ENCODE measurements at places on chromosomes 7 and 10.

DNA sequence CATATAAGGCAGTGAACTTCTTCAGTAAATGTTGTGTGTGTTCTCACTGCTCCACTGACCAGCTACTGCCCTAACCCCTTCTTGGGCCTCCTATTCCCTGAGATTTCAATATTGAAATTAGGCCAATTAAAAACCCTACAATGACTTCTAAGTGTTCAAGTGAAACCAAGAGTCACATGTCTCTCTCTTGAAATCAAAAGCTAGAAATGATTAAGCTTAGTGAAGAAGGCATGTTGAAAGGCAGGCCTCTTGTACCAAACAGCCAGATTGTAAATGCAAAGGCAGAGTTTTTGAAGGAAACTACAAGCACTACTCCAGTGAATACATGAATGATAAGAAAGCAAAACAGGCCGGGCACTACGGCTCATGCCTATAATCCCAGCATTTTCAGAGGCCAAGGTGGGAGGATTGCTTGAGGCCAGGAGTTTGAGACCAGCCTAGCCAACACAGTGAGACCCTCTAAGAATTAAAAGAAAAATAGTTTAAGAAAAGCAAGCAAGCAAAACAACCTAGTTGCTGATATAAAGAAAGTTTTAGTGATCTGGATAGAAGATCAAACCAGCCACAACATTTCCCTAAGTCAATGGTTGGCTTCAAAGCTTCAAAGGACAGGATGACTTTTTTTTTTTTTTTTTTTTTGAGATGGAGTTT is 22.3 kb downstream of the BRAF start:
- DNase-seq, result no peak

- no peak for DNase-seq
These were observed 358.5 kb downstream of the TFEC start for GRCh38 chr7:115672024-115672423.

- no peak for DNase-seq
These were observed 229.6 kb downstream of the TMEM26 start for GRCh38 chr10:61223576-61223975.

- DNase-seq, result no peak
These were observed 354.0 kb downstream of the PHF14 start for GRCh38 chr7:11327633-11328032.

GRCh38 chr10:78249690-78250089 is 216.0 kb downstream of the RPS24 start:
- no peak for DNase-seq

DNA sequence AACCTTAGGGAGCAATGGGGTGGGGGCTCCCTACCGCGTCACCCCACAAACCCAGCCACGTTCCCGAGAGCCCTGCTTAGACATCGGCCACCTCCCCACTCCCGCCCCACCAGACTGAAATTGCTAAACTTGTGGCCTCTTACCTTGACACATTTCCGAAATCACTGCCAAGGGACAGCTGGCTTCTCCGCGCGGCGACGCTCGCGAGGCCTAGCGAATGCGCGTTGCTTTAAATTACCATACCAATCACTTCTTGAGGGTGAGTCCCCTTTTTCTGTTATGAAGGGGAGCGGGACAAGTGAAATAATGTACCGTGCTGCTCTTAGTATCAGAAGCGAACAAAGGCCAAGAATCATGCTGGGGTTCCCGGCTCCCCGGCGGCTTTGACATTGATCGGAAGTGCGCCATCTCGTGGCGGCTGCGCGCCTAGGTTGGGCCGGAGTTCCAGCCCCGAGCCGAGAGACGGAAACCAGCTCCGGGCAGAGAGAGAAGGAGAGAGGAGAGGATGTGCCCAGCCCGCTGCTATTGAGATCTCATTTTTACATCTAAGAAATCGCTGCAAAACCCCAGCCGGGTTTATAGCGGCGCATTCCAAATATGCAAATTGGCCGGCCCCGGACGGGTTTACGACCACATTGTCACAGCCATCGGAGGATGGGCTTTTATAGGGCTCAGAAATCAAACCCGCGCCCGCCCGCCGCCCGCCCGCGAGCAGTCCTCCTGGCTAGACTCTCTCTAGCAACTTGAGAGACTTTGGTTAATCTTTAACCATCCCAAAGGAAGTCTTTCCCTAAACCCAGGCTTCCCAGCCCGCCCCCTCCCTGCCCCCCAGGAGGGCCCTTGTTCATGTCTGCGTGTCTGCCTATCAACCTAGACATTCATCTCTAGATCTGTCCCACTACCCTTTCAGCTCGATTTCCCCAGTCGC is 5.3 kb downstream of the HOXA11 start:
- DNase-seq, result peak; percentile 94

GRCh38 chr7:117448655-117449054 is 21.4 kb upstream of the ASZ1 start:
- DNase-seq, result no peak

GRCh38 chr7:80619741-80620140 is 18.7 kb upstream of the CD36 start:
- no peak for DNase-seq

GRCh38 chr10:47098964-47099363 is 187.7 kb downstream of the PTPN20 start:
- DNase-seq, result peak; percentile 33

Measured in left forelimb (tissue), 1 donor.